ENCODE measurements at places on chromosomes 13 and 19. TPM values are rescaled to one million over a fixed set of nuclear protein-coding genes. Genes with fewer than 3 reads are reported as not detected.

DNA sequence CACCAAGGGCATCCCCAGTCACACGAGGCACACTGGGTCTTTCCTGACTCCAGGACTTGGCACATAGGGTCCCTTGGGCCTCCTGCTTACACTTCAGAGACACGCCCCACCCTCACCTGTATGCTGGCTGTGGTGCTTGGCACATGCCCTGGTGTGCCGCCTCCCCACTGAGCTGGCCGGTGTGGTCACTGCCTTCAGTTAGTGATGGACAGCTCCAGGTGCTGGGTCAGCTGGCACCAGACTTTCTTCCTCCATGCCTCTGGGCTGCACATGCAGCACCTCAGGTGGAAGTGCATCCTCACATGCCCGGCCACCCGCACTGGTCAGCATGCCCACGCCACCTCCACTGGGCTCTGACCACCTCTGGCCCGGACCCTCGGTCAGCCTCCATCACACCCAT, 52.9 kb downstream of the KLF2 start:
- DNase-seq: no peak

DNA sequence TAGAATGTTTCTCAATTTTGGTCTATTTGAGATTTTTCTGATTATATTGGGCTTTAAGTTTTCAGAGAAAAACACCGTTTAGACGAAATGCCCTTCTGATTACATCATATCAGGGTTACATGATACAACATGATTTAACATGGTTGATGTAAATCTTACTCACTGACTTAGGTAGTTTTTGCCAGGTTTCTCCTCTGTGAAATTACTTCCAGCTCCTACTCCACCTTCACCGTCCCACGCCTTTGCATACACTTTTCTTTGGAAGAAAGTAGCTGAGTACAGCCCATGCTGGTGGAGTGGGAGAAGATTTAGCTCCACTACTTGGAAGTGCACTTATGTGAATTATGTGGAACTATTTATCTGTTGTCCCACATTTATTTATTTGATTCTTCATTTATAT, 433.2 kb upstream of the KLHL1 start:
- DNase-seq: no peak

DNA sequence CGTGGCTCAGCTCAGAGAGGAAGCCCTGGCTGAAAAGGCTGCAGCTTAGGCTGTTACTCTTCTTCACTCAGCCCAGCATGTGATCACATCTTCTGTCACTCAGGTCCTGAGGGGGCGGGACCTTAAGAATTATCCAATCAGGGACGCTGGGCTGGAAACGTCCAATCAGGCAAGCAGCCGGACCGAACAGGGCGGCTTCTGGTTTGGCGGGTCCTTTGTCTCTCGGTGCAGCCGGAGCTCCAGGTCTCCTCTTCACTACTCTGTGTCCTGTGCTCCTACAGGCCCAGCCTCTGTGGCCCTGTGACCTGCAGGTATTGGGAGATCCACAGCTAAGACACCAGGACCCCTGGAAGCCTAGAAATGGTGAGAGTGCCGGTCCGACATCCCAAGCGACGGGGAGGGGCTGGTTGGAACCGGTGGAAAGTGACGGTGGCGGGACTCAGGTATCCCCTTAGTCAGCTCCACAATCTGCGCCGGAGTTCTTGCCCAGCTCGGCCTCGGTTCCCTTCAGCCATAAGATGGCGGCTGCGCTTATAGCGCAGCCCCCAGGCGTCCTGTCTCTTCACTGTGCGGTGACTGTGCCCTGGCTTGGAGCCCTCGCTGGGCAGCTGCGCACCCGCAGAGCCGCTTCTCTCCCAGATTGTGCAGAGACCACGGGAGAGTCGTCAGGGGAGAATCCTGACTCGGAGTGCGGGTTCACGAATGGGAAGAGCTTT, at the start of gene ZNF93:
Gene ZNF93, plus strand, starts transcription at position 218 of the 716 bp plus-strand sequence. Its CDS starts 143 bp downstream, at position 361.
- DNase-seq: peak; percentile 84

The STARD13 gene
- 5.7 TPM for polyA plus RNA-seq

- no peak for DNase-seq
Measured at GRCh38 chr13:66996503-66996902, 233.6 kb downstream of the PCDH9 start.

All from SK-N-SH (cell line).